8988T (cell line): ENCODE measurements at places on chromosomes 3 and 15.

DNA sequence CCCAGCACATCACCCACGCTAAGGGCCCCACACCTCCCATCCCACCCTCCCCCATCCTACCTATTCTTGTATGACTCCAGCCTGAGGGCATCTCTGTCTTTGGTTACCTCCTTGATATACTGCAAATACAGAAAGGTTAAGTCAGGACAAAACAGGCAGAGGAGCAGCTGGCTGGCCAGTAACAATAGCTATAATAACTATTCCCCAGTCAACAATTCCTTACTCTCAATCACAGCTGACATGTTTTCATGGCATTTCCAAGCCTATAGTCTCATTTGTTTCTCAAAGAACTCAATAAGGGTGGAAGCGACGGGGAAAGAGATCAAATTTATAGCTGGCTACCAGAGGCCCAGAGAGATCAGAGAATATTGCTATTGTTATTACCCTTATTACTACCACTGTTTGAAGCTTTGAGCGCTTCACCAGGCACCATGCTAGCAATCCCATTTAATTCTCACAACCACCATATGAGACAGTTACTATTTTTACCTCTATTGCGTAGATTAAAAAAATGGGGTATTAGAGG, 93.0 kb upstream of the C2CD4B start:
- DNase-seq: no peak

DNA sequence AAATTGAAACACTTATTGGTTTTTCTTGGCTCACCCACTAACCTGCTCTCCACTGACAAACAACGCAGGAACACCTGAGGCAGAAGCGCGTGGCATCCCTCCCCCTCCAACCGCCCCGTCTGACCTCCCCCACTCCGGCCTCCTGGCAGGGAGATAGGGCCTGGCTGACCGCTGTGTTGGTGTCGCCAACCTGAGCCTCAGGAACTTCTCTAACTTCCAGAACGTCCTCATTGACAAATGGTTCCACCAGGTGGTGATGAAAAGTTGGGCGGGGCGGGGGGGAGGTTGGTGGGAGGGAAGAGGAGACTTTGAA, 22.8 kb downstream of the IL17RD start:
- no peak for DNase-seq

- DNase-seq: no peak
These were observed 191.1 kb downstream of the GREM1 start for GRCh38 chr15:32908872-32909271.

DNA sequence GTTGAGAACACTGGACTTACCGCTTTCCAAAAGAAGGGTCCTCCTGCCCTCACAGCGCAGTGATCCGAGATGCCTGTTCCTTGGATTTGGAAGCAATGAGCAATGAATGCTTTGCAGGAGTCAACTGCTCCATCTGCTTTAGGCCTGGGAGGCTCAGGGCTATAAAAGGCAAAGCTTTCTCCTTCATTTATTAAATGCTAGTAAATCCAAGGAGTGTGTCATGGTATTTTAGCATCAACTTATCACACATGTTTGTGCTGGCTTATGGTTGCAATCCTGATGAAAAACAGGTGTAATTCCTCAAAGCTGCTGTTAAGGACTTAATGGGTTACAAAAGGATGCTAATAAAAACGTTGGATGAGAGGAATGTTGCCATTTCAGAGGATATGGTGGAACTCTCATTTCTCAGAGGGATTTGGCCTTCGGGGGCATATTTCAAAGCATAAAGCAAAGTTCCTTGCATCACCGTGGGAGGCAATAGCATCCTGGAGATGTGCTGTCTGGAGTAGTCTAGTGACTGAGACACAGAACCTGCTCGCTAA, 158.5 kb upstream of the TPM1 start:
- DNase-seq: no peak

DNA sequence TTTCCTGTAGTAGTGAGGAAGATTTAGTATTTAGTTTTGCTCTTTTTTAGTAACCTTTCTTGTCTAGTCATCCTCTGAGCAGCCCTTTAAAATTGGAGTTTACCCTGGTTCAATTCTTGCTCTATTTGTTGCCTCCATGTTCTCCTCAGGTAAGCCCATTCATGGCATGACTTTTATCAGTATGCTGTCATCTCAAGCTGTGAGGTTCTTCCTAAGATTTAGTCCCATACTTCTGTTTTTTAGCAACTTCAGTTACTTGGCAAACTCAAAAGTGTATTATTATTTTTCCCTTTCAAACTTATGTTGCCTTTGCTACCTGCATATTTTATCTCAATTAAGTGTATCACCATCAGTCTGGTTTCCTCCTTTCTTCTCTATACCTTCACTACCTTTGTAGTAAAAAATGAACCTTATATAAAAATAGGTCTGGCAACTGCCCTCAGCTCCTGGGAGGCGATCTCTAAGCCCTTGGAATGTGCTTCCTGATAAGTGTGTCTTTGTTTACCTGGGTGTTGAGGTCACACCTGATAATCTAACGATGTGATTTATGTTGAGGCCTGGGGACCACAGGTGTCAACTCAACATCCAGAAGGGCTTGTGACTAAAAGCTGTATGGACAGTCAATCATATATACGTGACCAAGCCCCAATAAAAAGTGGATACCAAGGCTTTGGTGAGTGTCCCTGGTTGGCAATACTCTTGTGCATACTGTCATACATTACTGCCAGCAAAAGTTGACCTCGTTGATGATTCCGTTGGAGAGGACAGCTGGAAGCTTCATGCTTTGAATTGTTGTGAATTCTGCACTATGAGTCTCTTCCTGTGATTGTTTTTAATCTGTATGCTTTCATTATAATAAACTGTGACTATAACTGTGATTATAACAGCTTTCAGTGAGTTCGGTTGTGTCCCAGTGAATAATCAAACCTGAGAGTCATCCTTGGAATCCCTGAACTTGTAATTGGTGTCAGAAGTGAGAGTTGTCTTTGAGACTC, 3.9 kb downstream of the NSUN3 start:
- DNase-seq: no peak

- no peak for DNase-seq
These were observed 141.8 kb upstream of the NECTIN3 start for GRCh38 chr3:110929816-110930215.

DNA sequence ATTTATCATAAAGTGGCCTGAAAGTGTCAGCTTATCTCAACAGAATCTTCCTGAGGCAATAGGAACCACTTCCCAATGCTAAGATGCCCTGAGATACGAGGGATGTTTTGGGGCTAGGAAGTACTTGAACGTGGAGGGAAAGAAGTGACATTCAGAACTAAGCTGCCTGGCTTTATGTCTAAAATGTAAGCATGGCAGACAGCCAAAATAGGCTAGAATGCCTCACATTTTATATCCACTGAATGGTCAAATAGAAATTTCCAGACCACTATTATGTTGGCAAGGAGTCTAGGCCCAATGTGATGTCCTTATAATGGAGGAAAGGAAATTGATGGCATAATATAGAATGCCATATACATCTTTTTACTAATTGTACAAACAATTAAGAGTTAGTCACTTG, 154.9 kb downstream of the PEX5L start:
- DNase-seq: no peak

GRCh38 chr3:184639351-184639750, 72.5 kb downstream of the MAGEF1 start:
- DNase-seq: no peak

- DNase-seq: no peak
These were observed 153.1 kb downstream of the GMNC start for GRCh38 chr3:190709351-190709773.

- DNase-seq: no peak
These were observed 597 bp downstream of the AGTR1 start for GRCh38 chr3:148698190-148698810.

DNA sequence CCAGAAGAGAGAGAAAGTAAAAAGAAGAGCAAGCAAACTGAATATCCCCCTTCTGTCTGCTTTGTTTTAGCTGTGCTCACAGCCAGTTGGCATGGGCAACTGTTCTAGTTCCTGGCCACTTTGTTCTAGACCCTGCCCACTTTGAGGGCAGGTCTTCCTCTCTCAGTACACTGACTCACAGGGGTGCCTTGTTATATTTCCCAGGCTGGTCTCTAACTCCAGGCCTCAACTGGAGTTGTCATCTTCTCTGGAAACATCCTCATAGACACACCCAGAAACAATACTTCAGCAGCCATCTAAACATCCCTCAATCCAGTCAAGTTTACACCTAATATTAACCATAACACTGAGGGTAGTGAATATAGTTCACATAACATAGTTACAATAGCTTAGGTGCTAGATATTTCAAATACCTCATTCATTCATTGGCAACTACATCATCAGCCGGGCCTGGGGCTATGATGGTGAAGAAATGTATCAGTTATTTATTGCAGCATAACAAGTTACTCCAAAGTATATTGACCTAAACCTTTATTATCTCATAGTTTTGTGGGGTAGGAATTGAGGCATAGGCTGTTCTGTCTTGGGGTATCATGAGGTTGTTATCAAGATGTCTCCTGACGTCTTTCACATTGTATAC, 106.0 kb downstream of the UBE2E2 start:
- no peak for DNase-seq

GRCh38 chr3:14319654-14320182, 82.7 kb upstream of the SLC6A6 start:
- DNase-seq: peak; percentile 78

- DNase-seq: no peak
These were observed 2.1 kb upstream of the PTPRG start for GRCh38 chr3:61559136-61559731.

DNA sequence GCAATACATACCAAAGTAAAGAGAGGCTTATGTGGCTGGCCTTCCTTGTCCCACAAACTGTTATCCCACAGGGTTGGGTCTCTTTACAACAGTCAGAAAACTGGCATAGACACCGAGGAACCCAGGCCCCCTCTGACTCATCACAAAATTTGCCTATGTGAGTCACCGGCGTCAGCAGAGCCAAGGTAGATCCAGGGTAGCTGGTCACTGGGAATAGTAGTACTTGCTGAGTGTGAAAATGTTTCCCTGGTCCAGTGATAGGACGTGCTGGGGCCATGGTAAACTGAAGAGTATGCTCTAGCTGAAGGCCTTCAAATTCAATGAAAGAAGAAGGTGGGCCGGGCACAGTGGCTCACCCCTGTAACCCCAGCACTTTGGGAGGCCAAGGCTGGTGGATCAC, 27.1 kb upstream of the SKIL start:
- DNase-seq: no peak

DNA sequence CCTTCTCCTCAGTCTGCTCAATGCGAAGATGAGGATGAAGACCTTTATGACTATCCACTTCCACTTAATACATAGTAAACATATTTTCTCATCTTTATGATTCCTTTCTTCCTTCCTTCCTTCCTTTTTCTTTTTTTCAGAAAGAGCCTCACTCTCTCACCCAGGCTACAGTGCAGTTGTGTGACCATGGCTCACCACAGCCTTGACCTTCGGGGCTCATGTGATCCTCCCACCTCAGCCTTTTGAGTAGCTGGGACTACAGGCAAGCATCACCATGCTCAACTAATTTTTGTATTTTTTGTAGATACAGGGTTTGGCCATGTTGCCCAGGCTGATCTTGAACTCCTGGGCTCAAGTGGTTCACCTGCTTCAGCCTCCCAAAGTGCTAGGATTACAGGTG, 52.0 kb upstream of the RAP2B start:
- no peak for DNase-seq

DNA sequence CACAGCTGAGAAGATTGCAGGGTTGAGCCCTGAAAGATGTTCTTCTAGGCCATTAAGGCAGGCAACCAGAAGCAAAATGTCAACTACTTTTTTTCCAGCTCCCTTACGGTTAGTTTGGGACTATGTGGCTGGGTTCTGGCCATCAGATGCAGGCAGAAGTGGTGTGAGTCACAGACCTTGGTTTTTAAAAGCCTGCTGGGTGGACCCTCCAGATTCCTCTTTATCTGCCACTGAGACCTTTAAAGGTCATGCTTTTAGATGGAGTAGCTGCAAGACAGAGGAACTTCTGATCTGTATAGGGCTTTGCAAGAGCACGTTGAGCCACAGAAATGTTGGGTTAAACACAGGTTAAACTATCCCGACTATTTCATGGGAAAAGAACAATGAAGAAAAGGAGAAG, 102.9 kb downstream of the CHST2 start:
- DNase-seq: no peak

GRCh38 chr15:29540479-29540878, 270.9 kb upstream of the NSMCE3 start:
- DNase-seq: no peak

- no peak for DNase-seq
These were observed 35.2 kb downstream of the LRIG1 start for GRCh38 chr3:66465587-66465986.

DNA sequence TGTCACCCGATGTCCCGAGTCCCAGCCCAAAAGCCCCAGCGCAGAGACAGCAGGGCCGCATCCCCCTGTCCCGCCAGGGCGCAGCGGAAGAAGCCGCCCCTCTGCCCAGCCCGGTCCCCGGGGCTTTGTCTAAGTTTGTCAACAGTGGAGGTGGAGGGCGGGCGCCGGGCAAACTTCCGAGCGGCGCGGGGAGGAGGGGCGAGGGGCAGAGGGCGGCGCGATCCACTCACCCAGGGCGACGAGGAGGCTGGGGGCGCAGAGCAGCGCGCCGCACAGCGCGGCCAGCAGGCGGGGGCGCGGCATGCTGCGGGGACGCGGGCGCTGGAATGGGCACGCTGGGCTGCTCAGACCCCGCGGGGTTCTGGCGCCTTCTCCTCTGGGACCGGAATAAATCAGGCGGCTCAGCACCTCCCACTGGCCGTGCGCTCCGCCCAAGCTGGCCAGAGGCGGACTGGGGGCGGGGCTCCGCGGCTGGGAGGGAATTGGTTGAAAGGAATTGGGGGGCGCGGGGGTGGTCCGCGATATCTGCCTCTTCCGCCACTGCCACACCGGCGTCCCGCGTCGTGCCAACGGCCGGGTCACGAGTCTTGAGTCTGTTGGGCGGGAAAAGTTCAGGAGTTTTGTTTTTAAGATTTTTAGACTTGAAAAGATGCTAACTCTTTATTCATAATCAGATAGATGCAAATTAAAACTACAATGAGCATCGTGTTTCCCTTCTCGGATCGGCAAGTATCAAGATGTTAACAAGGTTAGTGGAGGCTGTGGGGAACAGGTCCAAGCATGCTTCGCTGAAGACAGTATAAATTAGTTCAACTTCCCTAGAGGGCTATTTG, at the start of gene MFGE8:
MFGE8 (minus strand) TSS at position 363 of the 833 bp plus-strand sequence; CDS start at position 303, 60 bp downstream.
- DNase-seq: no peak

- DNase-seq: no peak
These were observed 244.2 kb downstream of the ZMAT3 start for GRCh38 chr3:178827285-178827856.

- DNase-seq: no peak
These were observed 9.4 kb upstream of the P2RY1 start for GRCh38 chr3:152825566-152825965.
